Motor neuron (in vitro differentiated cells): ENCODE measurements at places on chromosomes 7 and 10. TPM values are rescaled to one million over a fixed set of nuclear protein-coding genes. Genes with fewer than 3 reads are reported as not detected.

ADCY1 gene
- 10.8 and 12.0 TPM in 2 replicates for total RNA-seq

PALD1 gene
- total RNA-seq, result 8.5 and 10.3 TPM in 2 replicates

FAM171A1 gene
- 30.7 and 35.1 TPM in 2 replicates for total RNA-seq

FAM20C gene
- total RNA-seq, result 19.0 and 21.6 TPM in 2 replicates

LIPN gene
- not detected in 2 replicates for total RNA-seq

ABLIM1 gene
- 31.0 and 35.7 TPM in 2 replicates for total RNA-seq

METTL27 gene
- total RNA-seq, result 1.1 and 1.6 TPM in 2 replicates

AMZ1 gene
- total RNA-seq, result 1.1 and 3.3 TPM in 2 replicates

CRTAC1 gene
- 0.17 and 1.0 TPM in 2 replicates for total RNA-seq

PRSS37 gene
- total RNA-seq, result 0.17 and 0.27 TPM in 2 replicates

CHST15 gene
- total RNA-seq, result 11.7 and 12.1 TPM in 2 replicates

DNAJC30 gene
- 13.5 and 14.0 TPM in 2 replicates for total RNA-seq

MSMB gene
- total RNA-seq, result not detected in 2 replicates

ACBD5 gene
- 31.6 and 32.1 TPM in 2 replicates for total RNA-seq

COL17A1 gene
- 0.14 and 0.38 TPM in 2 replicates for total RNA-seq

FAM25A gene
- not detected in 2 replicates for total RNA-seq

GNAI1 gene
- total RNA-seq, result 32.1 and 32.4 TPM in 2 replicates

CPED1 gene
- 6.1 and 8.5 TPM in 2 replicates for total RNA-seq

C10orf53 gene
- 0.26 and 0.49 TPM in 2 replicates for total RNA-seq

HOXA13 gene
- total RNA-seq, result 0.05 TPM in 1 of 2 replicates, not detected in the other

PKD2L1 gene
- total RNA-seq, result 0.19 and 0.33 TPM in 2 replicates

SMKR1 gene
- total RNA-seq, result 5.9 and 6.8 TPM in 2 replicates

FOXI2 gene
- total RNA-seq, result 0.29 and 0.57 TPM in 2 replicates

ACSL5 gene
- total RNA-seq, result 0.24 and 0.68 TPM in 2 replicates

MORN4 gene
- total RNA-seq, result 5.1 and 5.5 TPM in 2 replicates

TRUB1 gene
- 32.3 and 32.4 TPM in 2 replicates for total RNA-seq

AKR1C1 gene
- 24.4 and 26.3 TPM in 2 replicates for total RNA-seq

POLR2J gene
- 46.6 and 50.3 TPM in 2 replicates for total RNA-seq

VWDE gene
- 0.56 and 1.2 TPM in 2 replicates for total RNA-seq

NPC1L1 gene
- total RNA-seq, result 0.62 TPM in 1 of 2 replicates, not detected in the other

VIPR2 gene
- total RNA-seq, result 0.14 and 0.25 TPM in 2 replicates

NODAL gene
- total RNA-seq, result 0.93 and 1.2 TPM in 2 replicates

NAPEPLD gene
- total RNA-seq, result 11.1 and 14.3 TPM in 2 replicates

PALS2 gene
- total RNA-seq, result 35.0 and 39.5 TPM in 2 replicates

WNT8B gene
- total RNA-seq, result 0.58 and 0.62 TPM in 2 replicates

CRYGN gene
- 0.18 and 0.41 TPM in 2 replicates for total RNA-seq

PILRA gene
- 4.7 and 7.1 TPM in 2 replicates for total RNA-seq

UPF2 gene
- total RNA-seq, result 38.0 and 40.8 TPM in 2 replicates

ZNF92 gene
- total RNA-seq, result 10.8 and 12.2 TPM in 2 replicates

HOXA11 gene
- 0.39 and 0.43 TPM in 2 replicates for total RNA-seq

DEPP1 gene
- 0.92 and 1.2 TPM in 2 replicates for total RNA-seq

SYNPO2L gene
- 0.45 and 1.6 TPM in 2 replicates for total RNA-seq

PDK4 gene
- 0.31 TPM in 1 of 2 replicates, not detected in the other for total RNA-seq

ZNF239 gene
- total RNA-seq, result 3.2 and 3.3 TPM in 2 replicates

SLC39A12 gene
- total RNA-seq, result 0.05 TPM in 1 of 2 replicates, not detected in the other

LIPK gene
- not detected in 2 replicates for total RNA-seq

PTN gene
- 1.5 and 2.4 TPM in 2 replicates for total RNA-seq

RAPGEF5 gene
- 20.8 and 21.1 TPM in 2 replicates for total RNA-seq

SH2B2 gene
- 2.0 and 2.5 TPM in 2 replicates for total RNA-seq

RASA4B gene
- 10.1 and 12.4 TPM in 2 replicates for total RNA-seq

ZP3 gene
- 0.13 and 0.22 TPM in 2 replicates for total RNA-seq

IL15RA gene
- not detected in 2 replicates for total RNA-seq

TLX1 gene
- not detected in 2 replicates for total RNA-seq

CALML5 gene
- 1.7 and 3.6 TPM in 2 replicates for total RNA-seq

ELOVL3 gene
- total RNA-seq, result 0.87 and 1.8 TPM in 2 replicates
